A549 treated with DMSO at 1 μM for 4 hours (cell line): ENCODE measurements at places on chromosomes 5 and 9. TPM values are rescaled to one million over a fixed set of nuclear protein-coding genes. Genes with fewer than 3 reads are reported as not detected.

The ANGPTL2 gene
- not detected in 5 replicates for total RNA-seq

The LCN1 gene
- total RNA-seq: not detected in 5 replicates

The SGTB gene
- total RNA-seq: 6.6 to 11.4 TPM (median 8.8 TPM) in 5 replicates

The ADAMTS16 gene
- total RNA-seq: 1.6 to 3.7 TPM (median 2.0 TPM) in 5 replicates

The PLPPR1 gene
- total RNA-seq: not detected in 5 replicates

The SLC6A7 gene
- 0.02 to 0.06 TPM (median 0.03 TPM) in 4 of 5 replicates, not detected in the other for total RNA-seq

The SLC25A2 gene
- total RNA-seq: not detected in 5 replicates

The PLAC8L1 gene
- total RNA-seq: 0.42 to 0.57 TPM (median 0.49 TPM) in 3 of 5 replicates, not detected in the others

The GLDC gene
- total RNA-seq: 12.3 to 14.9 TPM (median 14.7 TPM) in 5 replicates

The CDC25C gene
- 10.6 to 12.8 TPM (median 12.2 TPM) in 5 replicates for total RNA-seq

The ZBTB43 gene
- 6.9 to 13.4 TPM (median 8.1 TPM) in 5 replicates for total RNA-seq

The C1QTNF2 gene
- 0.07 to 0.19 TPM (median 0.11 TPM) in 3 of 5 replicates, not detected in the others for total RNA-seq

The LNPEP gene
- total RNA-seq: 6.5 to 10.8 TPM (median 9.6 TPM) in 5 replicates
